ENCODE measurements at places on chromosomes 3 and 15.

DNA sequence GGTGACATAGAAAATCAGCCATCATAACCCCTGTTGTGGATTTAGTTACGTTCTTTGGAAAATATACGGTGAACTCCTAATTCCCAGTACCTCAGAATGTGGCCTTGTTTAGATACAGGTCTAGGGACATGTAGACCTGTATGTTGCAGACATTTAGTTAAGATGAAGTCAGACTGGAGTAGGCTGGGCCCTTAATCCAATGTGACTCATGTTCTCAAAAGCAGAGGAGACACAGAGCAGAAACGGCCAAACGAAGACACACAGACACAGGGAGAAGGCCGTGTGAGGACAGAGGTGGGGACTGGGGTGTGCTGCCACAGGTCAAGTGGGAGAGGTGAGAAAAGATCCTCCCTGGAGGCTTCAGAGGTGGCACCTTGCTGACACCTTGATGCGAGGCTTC is 119.0 kb upstream of the PROK2 start:
- DNase-seq: no peak

GRCh38 chr3:45635475-45636256 is 41.1 kb downstream of the LIMD1 start:
- DNase-seq: no peak

GRCh38 chr3:134364936-134365765 is 9.1 kb downstream of the AMOTL2 start:
- no peak for DNase-seq

GRCh38 chr3:12750223-12750622 is 8.8 kb downstream of the TMEM40 start:
- DNase-seq: no peak

- DNase-seq: no peak
These were observed 218.3 kb downstream of the CTNNB1 start for GRCh38 chr3:41417574-41417973.

- DNase-seq: no peak
These were observed 32.6 kb upstream of the PCSK6 start for GRCh38 chr15:101522091-101522490.

- no peak for DNase-seq
These were observed 10.6 kb upstream of the PCSK6 start for GRCh38 chr15:101499863-101500713.

DNA sequence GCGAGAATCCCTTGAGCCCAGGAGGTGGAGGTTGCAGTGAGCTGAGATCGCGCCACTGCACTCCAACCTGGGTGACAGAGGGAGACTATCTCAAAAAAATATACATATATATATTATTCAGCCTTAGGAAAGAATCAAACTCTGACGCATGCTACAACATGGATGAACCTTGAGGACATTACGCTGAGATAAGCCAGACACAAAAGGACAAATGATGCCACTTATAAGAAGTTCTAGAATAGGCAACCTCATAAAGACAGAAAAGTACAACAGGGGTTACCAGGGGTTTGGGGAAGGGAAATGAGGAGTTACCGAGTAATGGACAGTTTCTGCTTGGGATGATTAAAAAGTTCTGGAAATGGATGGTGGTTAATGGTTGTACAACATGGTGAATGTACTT is 727 bp downstream of the PDHB start:
- DNase-seq: no peak

DNA sequence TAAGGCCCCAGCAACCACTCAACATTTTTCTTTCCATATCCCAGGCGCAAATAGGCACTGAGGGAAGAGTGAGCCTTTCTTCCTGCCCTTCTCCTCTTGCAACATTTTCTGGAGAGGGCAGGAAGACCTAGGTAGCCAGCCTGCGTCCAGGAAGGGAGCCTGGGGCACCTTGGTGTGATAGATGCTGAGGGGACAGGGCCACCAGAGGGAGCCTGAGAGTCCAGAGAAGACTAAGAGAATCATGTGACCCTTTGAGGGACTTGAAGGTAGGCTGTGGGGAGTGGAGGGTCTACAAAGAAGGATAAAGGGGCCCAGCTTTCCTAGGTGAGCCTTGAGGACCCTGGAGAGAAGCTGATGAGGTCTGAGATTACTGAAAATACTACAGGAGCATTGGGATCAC is 346.6 kb downstream of the CNTN6 start:
- no peak for DNase-seq

DNA sequence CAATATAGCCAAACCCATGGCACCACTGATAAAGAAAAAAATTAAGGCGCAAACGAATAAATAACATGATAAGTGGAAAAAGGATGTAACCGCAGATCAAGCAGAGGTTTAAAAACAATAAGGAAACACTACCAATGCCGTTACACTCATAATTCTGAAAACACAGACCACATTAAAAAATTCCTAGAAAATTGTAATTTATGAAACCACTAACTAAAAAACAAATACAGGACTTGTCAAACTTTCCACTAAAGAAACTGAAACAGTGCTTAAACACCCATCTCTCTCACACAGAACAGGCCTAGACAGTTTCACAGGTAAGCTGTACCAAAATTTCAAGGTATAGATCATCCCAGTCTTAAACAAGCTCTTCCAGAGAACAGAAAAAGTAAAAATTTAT is 28.4 kb downstream of the PCSK6 start:
- DNase-seq: no peak

GRCh38 chr15:73024168-73024567 is 28.1 kb upstream of the NEO1 start:
- DNase-seq: no peak

DNA sequence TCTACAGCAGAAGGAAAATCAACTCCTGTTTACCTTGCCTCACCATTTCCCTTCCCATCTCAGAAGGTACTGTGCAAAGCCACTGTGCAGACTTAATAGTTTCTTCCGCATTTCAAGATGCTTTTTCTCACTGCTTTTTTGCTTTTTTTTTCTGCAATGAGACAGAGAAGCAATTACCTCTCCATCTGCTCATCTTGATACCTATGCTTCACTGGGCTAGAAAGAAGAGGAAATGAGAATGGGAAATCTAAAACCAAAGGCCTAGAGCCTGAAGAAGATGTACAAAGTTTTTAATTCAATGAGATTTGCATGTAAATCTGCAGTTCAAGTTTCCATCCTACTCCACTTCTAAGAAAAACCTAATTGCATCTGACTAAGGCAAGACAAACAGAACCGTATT is 238.1 kb upstream of the SETMAR start:
- no peak for DNase-seq

DNA sequence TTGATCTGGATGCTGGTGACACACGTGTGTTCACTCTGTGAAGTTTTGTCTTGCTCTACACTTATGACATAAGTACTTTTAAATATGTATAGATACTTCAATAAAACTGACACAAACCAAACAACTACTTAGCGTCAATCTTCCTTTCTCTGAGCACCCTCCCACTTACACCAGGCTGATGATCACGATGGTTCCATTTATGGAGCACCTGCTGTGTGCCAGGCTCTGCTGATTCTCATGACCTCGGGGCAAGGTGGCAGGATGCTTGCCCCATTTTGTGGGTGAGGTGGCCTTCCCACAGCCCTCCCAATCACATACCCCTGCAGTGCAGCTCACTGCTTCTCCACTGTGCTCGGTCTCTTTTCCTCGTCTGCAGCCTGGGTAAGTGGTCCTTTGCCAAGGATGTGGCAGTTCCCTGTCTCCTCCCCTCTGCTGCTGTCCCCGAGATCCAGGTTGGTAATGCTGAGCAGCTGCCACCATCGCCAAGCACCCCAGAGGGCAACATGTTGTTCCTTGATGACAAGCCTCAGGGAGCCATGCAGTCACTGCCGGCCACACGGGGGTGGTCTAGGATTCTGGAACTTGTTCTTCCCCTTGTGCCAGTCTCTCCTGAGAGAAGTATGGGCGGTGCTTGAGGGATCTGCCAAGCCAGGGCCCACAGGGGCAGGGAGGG is 20.6 kb upstream of the ADCY5 start:
- no peak for DNase-seq
